ENCODE measurements at places on chromosomes 6 and 20.

DNA sequence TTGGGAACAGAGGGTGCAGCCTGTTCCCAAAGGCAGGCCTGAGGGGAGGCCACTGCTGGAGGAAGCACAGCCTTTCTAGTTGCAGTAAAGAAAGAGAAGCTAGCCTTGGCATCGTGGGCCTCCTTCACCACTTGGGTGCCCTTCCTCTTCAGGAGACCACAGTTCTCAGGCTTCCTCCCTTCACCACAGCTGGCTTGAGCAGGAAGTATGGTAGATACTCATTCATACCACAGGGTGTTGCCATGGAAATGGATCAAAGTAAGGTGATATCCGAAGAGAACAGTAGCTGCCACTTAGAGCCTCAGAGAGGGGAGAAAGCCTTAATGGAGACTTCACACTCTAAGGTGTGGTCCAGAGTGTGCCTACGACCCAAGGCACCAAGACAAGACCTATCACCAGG, 120.4 kb upstream of the RIPOR2 start:
- no peak for DNase-seq

DNA sequence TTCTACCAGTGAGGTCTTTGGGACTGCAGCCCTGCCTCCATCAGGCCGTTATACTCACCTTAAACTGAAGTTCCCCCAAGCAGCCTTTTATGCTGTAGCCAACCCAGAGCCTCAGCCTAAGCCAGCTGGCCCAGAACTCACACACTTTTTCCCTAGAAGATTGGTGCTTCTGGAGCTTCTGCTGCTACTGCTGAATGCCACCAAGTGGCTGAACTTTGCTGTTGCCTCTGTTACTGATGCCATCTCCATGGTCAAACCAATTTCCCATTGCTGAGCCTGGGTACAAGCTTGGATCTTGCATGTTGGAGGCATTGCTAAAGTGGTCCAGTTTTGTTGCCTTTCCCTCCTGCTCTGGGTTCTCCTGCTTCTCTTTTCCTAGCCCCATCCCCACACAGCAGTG, 15.0 kb upstream of the TBX18 start:
- no peak for DNase-seq

- no peak for DNase-seq
These were observed 904.3 kb downstream of the PHF3 start for GRCh38 chr6:64539917-64540316.

- no peak for DNase-seq
These were observed 19.0 kb upstream of the AFDN start for GRCh38 chr6:167807756-167808155.

DNA sequence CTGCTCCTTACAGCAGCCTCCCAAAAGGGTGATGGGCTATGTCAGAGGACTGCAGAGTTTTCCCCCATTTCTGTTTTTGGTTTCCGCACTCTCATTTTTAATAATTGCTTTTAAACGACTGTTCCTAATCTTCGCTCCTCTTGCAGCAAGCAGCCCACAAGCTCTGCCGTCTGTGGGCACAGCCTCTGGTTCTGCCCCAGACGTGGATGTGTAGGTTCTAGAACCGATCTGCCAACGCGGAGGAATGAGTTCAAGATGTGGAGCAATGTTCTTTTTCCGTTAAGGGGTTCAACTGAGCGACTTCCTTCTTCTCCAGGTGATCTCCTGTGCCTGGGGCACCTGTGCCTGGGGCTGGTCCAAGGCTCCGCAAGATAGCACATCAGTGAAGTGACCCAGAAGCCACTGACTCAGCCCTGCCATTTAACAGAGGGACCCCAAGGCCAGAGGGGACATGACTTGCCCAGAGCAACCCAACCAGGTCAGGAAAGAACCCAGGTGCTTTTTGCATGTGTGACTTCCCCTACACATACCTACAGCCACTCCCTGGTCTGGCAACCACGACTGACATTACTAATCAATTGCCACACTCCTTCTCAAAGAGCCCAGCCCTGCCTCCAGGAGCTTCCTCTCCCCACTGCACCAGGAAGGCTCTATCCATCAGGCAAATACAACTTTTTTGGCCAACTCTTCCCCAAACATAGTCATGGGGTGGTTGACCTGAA, 22.7 kb downstream of the PMEPA1 start:
- no peak for DNase-seq

DNA sequence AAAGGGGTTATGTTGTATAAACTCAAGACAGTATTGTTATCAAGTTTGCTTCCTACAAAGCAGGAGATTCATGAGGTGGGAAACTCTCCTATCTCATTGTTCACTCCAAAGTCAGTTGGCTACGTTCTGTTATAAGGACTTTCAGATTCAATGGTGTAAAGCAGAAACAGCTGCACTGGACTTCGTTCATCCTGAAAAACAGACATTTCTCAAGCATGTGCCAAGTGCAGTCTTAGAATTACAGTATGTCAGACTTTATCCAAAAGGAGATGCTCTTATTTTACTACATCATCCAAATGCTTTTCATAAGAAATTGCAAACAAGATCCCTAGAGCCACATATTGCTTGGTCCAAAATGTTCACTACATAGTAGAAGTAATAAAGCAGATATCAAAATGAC, 14.9 kb downstream of the COL21A1 start:
- no peak for DNase-seq

- no peak for DNase-seq
These were observed 325.6 kb downstream of the UBE3D start for GRCh38 chr6:82740072-82740471.

DNA sequence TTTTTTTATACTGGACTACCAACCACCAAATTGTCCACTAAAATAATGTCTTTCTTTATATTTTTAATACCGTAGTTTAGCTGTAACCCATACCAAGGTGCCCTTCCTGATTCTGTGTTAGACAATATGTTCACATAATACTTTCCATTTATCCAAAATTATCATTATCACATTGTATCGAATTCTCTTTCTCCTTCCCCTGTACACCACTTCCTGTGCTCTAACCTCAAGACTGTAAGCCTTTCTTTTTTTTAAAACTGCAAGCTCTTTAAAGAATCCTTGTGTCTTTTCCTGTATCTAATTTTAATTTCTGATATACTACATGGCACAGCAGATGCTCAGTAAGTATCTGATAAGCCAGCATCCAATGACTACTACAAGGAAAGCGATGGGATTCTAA, 917.5 kb downstream of the EYS start:
- no peak for DNase-seq

- no peak for DNase-seq
These were observed 401 bp upstream of the TNFRSF21 start for GRCh38 chr6:47310131-47310480.

DNA sequence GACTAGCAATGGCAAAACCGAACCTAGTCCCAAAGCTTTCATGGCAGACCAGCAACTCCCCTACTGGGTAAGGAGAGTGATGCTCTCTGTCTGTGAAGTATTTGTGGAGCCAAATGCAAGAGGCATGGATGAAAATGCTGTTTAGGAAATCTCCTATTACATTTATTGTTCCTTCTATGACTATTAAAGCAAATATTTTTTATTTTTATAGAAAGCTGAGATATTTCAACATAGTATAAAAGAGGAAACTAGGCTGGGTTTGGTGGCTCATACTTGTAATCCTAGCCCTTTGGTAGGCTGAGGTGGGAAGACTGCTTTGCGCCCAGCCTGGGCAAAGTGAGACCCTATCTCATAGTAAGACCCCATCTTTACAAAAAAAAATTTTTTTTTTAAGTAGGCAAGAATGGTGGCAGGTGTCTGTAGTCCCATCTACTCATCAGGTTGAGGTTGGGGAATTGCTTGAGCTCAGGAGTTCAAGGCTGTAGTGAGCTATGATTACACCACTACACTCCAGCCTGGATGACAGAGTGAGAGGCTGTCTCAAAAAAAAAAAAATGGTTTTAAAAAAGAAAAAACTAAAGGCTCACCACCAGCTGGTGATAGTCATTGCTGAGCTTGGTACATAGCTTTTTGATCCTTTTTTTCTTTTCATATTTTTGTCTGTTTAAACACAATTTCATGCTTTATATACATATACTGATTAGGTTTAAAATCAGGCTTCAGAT, 11.3 kb downstream of the KDM1B start:
- no peak for DNase-seq

DNA sequence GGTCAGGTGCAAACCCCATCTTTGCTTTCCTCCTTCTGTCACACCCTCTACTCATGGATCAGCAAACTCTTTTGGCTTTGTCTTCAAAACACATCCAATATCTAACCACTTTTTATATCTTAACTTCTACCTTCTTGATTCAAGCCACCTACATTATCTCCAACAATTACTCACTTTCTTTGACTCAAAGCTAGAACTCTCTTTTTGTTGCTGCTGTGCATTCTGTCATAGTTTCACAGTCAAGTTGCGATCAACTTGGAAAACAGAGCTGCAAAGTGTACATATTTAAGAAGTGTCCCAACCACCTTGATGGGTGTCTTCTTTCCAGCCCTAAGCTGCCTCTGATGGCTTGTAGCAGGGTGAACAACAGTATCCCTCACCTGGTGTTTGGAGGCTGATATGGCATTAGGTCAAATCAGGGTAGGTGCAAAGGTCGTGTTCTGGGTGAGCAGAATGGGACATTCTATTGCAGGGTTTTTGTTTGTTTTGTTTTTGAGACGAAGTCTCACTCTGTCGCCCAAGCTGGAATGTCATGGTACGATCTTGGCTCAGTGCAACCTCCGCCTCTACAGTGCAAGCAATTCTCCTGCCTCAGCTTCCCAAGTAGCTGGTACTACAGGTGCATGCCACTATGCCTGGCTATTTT, 43.4 kb upstream of the RALGAPA2 start:
- DNase-seq: no peak

GRCh38 chr6:118890997-118891790, 2.8 kb upstream of the ASF1A start:
- DNase-seq: no peak

DNA sequence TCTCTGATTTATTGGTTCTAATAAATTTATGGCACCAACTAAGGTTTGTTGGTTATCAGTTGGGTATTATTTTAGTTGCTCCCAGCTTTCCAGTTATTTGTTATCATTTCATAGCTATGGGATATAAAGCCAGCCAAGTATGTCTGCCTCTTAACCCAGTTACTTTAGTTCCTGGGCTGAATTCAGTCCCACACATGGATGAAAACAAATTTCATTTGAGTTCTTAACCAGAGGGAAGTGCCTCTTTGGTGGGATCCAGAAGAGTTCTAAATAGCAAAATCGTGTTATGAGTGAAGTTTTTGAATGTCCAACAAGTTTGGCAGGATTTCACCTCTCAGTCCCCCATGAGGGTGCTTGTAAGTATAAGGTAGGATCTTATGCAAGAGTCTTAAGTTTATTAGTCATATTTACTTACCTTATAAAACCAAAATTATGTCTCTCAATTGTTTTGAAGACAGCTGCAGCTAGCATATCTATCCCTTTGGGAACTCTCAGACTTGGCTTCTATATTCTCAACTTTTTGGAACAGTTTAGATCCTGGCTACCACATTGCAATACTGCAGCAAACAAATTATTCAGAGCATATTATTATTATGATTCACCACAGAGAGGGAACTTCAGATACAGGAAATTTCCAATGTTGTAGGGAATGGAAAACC, 683.6 kb downstream of the BCKDHB start:
- no peak for DNase-seq
